ENCODE measurements at places on chromosomes 4 and X. TPM values are rescaled to one million over a fixed set of nuclear protein-coding genes. Genes with fewer than 3 reads are reported as not detected.

DNA sequence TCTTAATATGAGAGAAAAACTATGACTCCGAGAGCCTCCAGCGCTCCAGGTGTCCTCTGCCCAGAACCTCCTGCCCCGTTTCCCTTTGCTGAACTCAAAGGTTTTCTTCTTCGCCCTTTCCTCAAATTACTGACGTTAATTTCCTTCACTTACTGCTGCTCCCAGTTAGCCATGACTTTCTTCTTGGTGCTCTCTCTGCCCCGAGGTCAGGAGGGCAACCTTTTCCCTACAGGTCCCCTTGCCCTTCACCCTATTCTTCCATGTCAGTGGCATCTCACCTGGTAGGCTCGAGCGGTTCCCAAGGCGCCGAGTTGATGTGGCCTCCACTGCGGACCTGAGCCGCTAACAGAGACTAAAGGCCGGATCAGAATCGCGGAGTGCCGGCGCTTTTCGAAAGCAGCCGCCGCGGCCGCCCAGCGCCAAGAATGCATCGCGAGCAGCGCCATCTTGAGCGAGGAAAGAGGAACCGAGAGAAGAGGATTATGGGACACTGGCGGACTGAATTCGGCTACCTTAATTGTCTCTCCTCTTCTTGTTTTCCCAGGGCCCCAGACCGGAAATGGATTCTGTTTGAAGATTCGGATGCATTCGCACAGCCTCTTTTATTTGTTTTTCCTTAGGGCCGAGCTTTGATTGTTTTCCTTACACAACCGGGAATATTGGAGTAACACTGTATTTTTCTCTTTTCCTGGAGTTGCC lies at the start of gene ABCB7:
Gene ABCB7, minus strand, starts transcription at position 457 of the 699 bp plus-strand sequence. Its CDS starts 11 bp downstream, at position 446.
- peak; percentile 67 for DNase-seq

The CLRN2 gene
- total RNA-seq, result not detected

- DNase-seq, result no peak
These were observed 608.8 kb upstream of the PCDH10 start for GRCh38 chr4:132540268-132540667.

- DNase-seq, result no peak
These were observed 124.0 kb upstream of the PJA1 start for GRCh38 chrX:69289046-69289792.

The PABPC1L2B gene
- total RNA-seq, result not detected

DNA sequence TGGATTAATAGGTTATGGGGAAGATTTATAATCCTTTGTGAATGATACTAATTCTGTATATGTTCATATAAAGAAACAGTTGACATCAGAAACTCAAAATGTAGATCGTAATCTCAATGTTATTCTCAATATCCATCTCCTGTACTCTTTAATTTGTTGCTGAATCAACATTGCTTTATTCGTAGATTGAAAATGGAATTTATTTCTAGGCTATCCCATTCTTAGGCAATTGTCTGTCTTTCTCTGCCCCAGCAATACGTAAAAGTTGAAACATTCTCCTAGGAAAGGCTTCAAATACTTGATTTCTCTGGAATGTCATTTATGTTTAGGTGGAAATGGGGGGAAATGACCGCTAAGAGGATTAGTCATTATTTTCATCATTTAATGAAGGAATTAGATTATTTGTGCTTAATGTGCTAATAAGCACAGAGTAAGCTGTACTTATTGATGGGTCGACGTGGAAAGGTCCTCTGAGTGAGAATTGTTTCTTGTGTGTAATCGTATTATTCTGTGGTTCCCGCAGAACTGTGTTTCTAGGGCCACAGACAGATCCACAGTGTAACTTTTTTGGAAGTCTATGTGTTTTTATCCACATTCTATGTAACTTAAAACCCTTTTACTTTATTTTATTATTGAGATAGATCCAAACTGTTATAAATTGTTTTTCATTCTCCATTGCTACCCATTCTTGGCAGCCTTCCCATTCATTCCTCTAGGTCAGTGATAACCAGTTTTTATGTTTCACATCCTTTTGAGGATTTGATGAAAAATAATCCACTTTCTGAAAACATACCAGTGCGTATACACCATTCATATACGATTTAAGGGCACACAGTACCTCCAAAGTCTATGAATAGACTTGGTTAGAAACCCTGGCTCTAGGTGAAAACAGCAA lies 262.9 kb downstream of the ARHGAP10 start:
- DNase-seq, result peak; percentile 34

- no peak for DNase-seq
These were observed 346.0 kb upstream of the GATB start for GRCh38 chr4:152106781-152107321.

The ALAS2 gene
- not detected for total RNA-seq

- DNase-seq, result no peak
These were observed 136.0 kb downstream of the MAB21L2 start for GRCh38 chr4:150717952-150718351.

GRCh38 chrX:115642895-115643530 lies 82.0 kb downstream of the PLS3 start:
- DNase-seq, result peak; percentile 77

The EGF gene
- 4.2 TPM for total RNA-seq

DNA sequence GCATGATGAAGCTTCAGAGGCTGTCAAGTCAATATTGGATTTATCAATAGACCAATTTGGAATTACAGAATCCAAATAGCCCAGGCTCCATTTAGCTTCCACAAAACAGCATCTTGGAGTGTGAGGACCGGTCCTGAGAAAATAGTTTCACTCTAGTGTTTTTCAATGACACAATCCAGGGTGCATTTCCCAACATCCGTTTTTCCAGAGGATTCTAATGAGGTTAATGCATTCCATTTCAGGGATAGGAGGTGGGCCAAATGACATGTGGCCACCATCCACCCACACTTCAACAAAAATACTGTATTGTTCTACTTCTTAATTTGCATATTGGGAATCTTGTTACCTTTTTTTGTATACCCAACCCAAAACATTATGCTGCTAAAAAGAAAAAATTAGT lies 229.8 kb upstream of the LDB2 start:
- DNase-seq, result peak; percentile 44

- DNase-seq, result no peak
These were observed 1.3 kb downstream of the TAB3 start for GRCh38 chrX:30887721-30888120.

DNA sequence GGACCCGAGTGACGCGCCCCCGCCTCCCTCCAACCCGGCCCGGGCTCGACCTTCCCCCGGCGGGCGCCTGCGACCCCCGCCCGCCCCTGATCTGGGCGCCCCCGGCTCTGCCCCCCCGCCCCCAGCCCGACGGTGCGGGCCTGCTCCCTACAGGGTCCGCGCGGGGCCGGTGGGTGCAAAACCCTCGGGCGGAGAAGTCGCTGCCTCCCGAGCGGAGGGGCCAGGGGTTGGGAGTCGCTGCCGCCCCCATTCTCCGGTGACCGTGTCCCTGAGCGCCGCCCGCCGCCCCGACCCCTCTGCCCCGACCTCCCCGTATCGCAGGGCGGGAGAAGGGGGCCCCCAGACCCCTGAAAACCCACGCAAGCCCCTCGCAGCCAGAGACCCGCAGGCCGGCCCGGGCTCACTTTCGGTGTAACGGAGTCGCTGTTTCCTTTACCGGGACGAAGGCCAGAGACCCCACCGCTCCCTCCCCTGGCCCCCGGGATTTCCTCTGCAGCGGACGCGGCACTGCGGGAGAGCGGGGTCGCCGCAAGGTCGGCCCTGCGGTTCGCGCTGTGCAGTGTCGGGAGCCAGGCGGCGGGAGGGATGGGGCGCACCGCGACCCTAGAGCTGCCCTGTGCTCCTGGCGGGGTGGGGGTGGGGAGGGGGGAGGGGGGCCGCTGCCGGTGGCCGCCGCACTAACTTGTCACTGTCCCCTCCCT lies 729 bp upstream of the CPLX1 start:
- DNase-seq, result no peak

The ABHD18 gene
- 4.3 TPM for total RNA-seq

Measured in IMR-90 (cell line).